ENCODE measurements at places on chromosomes 1 and 21. TPM values are rescaled to one million over a fixed set of nuclear protein-coding genes. Genes with fewer than 3 reads are reported as not detected.

DNA sequence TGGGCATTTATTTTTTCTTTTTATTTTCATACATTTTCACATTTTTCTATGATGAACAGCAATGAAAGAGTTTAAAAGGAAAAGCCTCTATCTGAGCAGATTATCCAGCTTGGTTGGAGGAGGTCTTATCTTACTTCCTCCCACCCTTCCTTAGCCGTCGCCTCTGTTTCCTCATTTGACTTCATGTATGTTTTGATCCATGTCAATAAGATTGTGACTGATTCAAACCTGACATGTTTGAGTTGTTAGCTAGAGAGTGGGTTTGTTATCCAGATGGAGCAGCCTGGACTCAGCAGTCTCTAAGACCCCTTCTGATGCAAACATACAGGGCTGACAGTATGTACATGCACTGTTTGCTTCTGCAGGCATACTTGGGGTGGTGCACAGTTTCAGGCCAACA lies 31.2 kb downstream of the MACO1 start:
- peak; percentile 87 for DNase-seq

GRCh38 chr1:8474369-8474768 lies 156.5 kb downstream of the SLC45A1 start:
- no peak for DNase-seq

DNA sequence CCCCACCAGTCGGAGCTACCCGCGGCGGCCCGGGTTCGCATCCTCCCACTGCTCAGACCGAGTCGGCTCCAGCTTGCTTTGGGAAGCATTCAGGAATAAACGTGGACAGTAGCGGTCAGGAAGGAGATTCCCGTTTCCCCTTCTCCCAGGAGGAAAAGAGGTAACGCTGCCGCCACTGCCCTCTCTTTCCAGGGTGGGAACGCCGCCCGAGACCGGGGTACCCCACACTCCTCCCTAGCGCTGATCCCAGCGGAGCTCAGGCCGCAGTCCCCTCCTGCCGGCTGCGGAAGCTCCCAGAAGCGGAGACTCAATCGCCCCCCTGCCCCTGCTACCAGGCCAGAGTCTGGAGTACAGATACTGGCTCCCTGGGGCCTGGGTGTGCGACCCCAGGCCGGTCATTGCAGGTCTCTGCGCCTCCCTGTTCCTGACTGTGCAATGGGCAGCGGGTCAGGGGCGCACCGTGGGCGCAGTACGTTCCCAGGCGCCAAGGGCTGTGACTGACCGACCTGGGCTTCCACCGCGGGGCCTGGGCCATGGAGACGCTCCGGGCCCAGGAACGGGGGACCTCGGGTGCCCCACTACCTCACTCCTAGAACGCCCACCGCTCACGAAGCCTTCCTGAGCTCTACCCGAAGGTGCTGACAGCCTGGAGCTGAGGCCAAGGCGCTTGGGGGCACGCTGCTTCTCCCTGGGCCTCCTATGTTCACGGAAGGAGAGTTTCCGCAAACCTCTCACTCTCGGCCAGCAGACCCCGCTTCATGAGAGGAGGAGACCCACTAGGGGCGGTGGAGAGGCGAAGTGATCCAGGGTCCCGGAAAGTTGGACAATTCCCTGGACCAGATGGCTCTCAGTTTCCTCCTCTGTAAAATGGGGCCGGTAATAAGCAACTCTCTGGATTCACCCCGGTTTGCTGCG lies 7.8 kb downstream of the DMRTA2 start:
- DNase-seq, result no peak

- no peak for DNase-seq
These were observed 23.6 kb upstream of the MAB21L3 start for GRCh38 chr1:116087628-116088027.

DNA sequence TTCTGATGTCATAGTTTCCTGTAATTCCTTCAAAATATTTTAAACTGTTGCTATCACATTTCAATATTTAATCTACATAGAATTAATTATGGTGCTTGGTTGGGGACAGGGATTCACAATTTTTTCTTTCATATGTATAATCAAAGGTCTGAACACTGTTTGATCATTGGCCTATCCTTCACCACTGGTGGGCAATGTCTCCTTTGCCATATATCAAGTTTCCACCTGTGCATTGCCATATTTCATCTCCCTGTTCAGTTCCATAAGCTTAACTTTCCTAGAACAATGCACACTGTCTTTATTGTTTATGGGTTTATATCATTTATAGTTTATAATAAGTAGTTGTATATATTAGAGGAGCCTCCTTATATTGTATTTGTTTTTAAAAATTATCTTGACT lies 374.9 kb upstream of the PTBP2 start:
- DNase-seq, result peak; percentile 33

DNA sequence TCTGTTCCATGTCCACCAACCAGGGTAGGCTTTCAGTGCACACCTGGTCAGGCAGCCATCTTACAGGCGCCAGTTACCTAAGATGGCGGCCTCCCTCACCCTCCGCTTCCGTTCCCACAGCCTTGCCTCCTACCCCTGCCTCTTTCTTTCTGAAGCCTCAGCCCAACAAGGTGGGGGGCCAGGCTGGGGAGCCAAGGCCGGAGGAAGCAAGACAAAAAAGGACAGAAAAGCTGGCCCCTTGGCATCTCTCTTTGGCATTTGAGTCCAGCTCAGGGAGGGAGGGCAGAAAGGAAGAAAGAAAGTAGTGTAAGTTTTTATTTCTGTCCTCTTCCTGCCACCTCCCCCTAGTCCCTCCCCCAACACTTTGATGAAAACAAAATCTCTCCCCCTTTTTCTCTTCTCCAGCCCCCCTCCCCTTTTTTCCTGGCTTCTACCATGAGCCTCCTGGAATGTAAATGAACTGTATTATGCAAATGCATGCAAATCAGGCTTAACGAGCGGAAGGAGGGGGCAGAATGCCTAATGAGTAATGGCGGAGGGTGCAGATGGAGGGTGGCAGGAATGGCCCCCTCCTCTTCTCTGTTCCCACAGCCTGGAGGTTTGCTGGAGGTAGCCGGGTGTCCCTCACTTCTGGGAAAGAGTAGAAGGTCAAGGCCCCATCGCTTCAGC lies 43.8 kb downstream of the RHBG start:
- DNase-seq, result no peak

DNA sequence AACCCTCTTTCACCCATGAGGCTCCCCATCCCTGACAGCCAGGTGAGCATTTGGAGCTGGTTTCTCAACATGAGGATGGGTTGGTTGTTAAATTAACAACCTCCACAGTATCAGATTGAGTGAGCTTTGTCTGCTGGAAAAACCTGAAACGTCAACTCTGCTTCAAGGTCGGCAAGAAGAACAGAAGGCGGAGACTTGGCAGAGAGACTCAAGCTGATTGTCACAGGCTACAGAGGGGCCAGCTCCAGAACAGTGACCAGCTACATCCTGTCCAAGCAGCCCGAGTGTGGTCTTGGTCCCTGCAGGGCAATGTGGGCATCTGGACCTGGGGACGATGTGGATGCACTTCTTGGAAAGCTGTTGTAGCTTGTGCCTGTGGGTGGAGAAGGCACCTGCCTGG lies 36.6 kb upstream of the TMEM51 start:
- no peak for DNase-seq

DNA sequence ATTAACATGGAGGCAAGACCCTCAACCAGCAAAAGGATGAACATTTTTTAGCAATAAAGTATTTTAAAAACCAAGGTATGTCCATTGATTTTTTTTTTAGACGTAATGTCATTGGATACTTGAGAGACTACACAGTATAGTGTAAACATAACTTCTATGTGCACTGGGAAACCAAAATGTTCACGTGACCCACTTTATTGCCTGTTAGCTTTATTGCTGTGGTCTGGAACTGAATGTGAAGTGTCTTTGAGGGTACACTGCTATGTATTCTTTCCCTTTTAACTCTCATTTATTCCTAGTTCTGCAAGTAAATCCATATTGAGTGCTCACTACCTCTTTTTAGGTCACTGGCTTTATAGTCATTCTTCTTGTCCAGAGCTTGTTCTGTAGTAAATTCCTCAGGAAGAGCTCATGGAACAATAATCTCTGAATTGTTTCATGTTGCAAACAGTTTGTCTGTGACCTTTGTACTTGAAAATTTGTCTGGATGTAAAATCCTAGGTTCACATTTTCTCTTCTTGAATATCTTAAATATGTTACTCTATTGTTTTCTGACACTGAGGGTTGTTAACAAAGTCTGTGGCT lies 20.6 kb downstream of the ABCD3 start:
- no peak for DNase-seq

- DNase-seq, result peak; percentile 41
These were observed 21.4 kb downstream of the PLEKHA6 start for GRCh38 chr1:204338360-204338759.

GRCh38 chr1:85363521-85363920 lies 87.1 kb upstream of the BCL10 start:
- DNase-seq, result no peak

DNA sequence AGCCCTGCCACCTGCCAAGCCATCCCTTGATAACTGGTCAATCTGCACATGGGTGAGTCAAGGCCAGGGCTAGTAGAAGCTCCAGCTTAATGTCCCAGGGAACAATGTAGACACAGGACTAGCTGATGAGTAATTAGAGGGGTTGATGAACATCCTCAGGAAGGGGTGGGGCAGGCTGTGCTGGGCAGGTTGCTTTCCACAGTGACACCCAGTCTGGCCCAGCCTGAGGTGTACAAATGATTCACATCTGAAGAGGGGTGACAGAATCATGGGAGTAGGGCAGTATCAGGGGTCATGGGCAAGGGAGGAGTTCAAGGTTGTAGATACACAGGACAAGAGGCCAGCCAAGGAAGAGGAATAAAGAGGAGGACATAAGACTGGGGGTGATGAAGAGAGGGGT lies 4.3 kb downstream of the LPAR3 start:
- no peak for DNase-seq

DNA sequence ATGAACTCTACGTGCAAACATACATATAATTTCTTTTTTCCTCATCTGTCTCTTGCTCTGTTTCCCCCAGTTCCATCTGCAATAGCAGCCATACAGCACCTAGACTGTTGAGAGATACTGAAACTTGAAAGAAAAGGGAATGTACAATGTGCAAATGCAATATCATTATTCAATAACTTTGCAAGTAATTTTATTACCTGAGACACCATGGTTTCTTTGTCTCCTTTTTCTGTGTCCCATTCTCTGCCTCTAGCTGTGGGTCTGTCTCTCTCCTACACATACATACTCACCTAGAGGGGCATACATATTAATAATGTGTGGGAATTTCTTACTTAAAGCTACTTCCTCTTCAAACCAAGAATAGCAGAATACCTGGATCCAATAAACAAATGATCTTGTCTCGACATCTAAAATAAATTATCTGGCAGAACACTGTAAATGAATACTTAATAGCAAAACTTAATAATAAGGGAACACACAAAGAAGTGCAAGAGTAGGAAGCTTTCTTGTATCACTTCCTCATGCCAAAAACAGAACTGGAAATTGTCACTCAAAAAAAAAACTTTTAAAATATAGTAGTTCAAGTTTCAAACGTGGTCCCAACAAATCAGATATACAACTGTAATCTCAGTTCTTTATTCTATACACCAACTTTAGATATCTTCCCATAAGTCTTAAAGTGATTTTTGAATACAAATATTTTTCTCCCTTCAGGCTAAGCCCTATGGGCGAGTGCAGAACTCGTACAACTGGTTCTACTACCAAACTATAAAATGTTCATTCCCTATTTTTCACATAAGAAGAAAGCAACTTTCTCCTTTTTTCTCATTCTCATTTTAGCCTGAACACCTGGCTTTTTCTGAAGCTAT lies 194.6 kb downstream of the NRIP1 start:
- no peak for DNase-seq

DNA sequence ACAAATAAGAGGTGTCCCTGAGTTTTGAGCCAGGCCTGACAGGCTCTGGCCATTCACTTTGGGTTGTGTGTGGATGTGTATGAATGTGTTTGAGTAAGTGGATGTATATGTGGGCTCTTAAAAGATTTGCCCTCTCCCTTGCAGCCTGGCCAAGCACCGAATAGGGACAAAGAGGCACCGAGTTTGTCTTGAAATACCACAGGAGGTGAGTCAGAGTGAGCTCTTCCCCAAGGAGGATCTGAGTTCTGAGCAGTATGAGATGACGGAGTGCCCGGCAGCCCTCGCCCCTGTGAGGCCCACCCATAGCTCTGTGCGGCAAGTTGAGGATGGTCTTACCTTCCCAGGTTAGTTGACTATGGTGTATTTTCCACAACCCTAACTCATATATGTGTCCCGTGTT lies 19.0 kb downstream of the KDM4A start:
- no peak for DNase-seq

DNA sequence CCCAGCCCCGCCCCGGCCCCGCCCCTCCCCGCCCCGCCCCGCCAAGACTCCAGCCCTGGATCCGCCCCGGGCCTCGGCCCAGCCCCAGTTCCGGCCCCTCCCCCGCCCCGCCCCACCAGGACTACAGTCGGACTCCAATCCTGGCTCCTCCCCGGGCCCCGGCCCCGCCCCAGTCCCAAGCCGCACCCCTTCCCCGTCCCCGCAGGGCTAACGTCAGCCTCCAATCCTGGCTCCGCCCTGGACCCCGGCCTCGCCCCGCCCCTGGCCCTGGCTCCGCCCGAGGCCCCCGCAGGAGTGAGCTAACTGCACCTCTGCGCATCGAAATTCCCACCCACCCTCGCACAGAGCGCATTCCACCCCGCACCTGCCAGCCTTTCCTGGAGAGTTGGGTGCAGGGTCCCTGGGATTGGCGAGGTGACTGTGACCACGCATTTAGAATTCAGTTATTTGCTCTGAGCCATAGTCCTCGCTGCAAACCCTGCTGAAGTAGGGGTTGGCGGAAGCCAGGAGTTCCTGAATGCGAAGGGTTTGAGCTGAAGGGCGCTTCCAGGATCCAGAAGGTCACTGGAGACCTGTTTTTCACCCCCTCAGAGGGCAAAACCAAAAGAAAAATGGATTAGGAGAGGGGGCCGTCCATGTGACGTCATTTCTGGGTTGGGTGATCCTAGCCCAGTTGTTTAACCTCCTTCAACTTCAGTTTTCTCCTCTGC lies 588 bp upstream of the IGSF8 start:
- DNase-seq, result peak; percentile 91

- DNase-seq, result no peak
These were observed 3.7 kb downstream of the TARBP1 start for GRCh38 chr1:234475167-234475793.

DNA sequence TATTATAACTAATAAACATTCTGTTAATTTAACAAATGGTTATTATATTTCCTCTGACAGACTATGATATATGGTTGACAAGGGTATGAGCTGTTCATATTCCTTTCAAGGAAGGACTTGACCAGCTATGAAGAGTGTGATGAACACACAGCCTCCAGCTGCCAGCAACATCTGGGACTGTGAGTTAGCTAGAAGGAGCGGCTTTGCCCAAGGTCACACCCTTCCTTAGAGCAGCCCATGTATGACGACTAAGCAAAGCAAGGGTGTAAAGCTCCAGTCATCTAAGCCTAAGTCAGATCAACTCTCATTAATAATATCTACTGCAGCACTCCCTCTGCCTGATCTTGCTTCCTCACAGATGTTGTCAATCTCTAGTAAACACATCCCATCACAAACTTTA lies 355.4 kb downstream of the PLPP3 start:
- no peak for DNase-seq

- DNase-seq, result no peak
These were observed 19.8 kb downstream of the ATP1A1 start for GRCh38 chr1:116392717-116393404.

KPRP gene
- total RNA-seq, result not detected

ITPKB gene
- total RNA-seq, result 37.2 TPM

CFAP57 gene
- 0.88 TPM for total RNA-seq

NHLH1 gene
- total RNA-seq, result 0.46 TPM

DAB1 gene
- not detected for total RNA-seq

OR2T2 gene
- total RNA-seq, result not detected

TYW3 gene
- 22.8 TPM for total RNA-seq

TINAGL1 gene
- total RNA-seq, result 312 TPM

ADORA3 gene
- total RNA-seq, result not detected

SLC35F3 gene
- not detected for total RNA-seq

CELSR2 gene
- 2.2 TPM for total RNA-seq

SDC3 gene
- total RNA-seq, result 20.8 TPM

All from endothelial cell of umbilical vein (primary cell).